ENCODE measurements at places on chromosomes 16 and 17.

- DNase-seq: no peak
Measured at GRCh38 chr17:19724501-19725420, 8.4 kb upstream of the SLC47A2 start.

DNA sequence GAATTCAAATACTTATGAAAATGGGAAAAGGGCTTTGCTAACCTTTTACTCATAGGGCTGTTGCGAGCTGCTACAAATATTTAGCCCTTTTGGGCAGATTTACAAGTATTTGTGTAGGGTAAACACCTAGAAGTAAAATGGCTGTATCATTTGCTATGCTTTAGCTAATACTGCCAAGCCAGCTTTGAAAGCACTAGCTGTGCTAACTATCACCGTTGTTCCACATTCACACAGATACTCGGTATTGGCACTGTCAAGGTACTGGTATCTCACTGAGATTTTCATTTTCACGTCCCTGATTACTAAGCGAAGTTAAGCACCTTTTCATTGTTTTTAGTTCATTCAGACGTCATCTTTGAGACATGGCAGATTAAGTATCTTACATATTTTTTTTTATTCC, 84.8 kb downstream of the GLG1 start:
- DNase-seq: no peak

GRCh38 chr16:71499775-71500364, 10.7 kb upstream of the ZNF19 start:
- DNase-seq: peak; percentile 69

- no peak for DNase-seq
Measured at GRCh38 chr16:57426356-57426755, 20.8 kb downstream of the CIAPIN1 start.

- no peak for DNase-seq
Measured at GRCh38 chr16:67460168-67460567, 20.8 kb downstream of the ATP6V0D1 start.

- DNase-seq: no peak
Measured at GRCh38 chr16:1958715-1959268, 546 bp upstream of the NDUFB10 start.

- DNase-seq: peak; percentile 53
Measured at GRCh38 chr16:27639561-27640276, 89.8 kb downstream of the KATNIP start.

DNA sequence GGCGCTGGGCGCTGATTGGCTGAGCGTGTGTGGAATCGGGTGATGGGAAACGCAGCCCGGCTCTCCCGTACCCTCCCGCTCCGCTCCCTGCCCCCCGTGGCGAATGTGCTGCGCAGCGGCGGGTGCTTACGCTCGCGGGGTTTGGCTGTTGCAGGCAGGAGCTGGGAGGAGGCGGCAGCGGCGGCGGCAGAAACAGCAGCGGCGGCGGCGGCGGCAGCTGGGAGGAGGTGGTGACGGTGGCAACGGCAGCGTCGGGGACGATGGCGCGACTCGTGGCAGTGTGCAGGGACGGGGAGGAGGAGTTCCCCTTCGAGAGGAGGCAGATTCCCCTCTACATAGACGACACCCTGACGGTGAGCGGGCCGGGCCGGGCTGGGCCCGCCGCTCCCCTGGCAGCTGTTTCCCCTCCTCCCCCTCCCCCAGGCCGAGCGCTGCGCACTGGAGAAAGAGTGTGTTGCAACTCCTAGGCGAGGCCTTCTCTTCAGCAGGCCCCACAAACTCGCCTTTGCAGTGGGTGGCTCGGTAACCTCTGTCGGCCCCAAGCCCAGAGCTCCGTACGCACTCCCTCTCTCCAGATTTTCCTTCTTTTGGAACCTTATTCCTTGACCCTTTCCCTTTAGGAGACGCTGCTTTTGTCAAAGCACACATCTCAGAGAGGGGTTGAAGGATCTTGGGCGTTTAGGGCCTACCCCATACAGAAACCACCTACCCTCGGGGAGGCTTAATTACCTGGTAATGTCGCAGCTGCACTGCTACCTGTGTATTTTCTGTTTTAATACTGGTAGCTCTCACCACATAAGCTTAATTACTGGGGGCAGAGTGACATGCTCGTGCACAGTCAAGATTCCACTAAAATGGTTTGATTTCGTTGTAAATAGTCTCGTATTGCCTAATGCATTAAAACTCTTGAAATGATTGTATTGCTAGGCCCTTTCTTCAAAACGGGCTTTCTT, 1.0 kb downstream of the GGNBP2 start:
- peak; percentile 96 for DNase-seq

DNA sequence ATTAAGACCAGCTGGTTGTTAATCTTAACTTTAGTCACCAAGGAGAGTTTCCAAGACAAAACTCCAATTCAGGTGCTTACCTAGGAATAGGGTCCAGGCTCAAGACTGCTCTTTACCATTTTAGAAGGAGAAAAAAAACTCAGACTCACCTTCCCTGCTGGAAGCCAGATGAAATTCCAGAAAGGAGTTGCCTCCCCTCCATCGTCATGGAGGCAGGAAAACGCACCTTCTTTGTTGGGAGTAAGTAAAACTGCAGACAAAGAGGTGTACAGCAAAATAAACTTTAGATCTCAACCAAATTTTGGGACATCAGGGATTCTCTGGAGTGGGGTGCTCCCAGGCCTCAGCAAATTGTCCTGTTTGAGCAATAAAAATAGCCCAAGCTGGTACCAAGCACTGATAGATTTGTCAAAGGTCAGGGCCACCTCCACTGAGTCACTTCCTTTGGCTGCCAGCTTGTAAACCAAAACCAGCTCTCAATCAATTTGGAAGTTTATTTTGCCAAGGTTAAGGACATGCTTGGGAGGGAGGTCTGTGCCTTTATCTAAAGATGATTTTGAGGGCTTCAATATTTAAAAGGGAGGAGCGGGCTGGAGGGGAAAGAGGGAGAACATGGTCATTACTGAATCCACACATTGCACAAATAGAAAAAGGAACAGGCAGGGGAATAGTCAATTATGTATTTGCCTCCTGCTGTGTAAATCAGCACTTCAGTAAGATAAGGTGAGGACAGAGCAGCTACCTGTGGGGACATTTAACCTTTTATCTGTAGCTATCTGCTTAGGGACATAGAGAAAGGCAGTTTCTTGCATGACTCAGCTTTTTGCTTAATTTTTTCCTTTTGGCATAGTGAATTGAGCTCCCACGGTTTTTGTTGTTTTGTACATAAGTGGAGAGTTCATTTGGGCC, 1.5 kb upstream of the ALDH3A2 start:
- DNase-seq: no peak

DNA sequence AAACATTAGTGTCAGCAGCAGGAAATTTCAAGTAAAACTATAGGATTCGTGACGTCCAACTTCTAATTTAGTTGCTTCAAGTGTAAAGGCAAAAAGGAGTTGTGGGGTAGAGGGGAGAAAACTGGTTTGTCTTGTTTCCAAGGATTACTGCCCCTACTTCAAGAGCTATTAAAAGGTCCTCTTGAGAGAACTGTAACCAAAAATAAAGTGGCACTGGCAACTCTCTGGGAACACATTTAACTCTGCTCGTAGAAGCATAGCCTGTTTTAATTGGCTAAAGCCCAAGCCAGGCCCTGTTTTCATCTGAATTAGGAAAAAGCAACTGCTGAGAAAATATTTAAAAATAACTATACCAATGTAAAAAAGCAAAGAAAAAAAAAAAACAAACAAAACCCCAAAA, 51.8 kb upstream of the AKAP1 start:
- DNase-seq: no peak

GRCh38 chr17:36602030-36602748, 806 bp downstream of the MRM1 start:
- peak; percentile 25 for DNase-seq

DNA sequence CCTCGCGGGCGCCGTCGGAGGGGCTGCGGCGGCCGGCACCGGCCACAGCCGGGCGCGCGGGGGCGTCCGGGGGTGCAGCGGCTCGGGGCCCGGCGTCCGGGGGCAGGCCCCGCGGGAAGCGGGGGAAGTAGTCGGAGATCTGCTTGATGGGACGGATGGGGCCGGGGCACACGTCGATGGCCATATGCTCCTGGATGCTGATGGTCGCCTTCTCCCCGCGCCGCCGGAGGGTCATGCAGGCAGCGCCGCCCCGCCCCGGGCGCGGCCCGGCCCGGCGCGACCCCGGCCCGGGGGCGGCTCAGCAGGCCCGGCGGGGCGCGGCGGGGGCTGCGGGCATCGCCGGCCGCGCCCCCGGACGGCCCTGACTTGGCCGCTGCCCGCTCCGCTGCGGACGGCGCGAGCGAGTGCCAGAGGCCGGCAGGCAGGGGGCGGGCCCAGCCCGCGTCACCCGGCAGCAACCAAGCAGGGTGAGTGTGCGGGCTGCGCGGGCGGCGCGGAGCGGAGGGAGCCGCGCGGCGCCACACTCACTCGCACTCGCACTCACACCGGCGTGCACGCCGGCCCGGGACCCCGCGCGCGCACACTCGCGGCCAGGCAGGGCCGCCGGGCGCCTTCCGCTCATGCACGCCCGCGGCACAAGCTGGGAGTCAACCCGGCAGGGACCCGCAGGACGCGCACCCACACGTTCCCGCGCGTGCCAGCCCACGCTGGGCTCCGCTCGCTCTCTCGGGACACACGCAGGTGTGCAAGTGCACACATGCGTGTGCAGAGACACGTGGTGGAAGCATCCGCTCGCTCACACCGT, at the start of gene DOC2B:
TSS of gene DOC2B (minus strand) at position 406 of the 805 bp plus-strand sequence. CDS start at position 235, 171 bp downstream.
- no peak for DNase-seq

Data from OCI-LY7 (cell line).